Posterior vena cava (tissue), 2 donors: ENCODE measurements at places on chromosomes 16 and 17. TPM values are rescaled to one million over a fixed set of nuclear protein-coding genes. Genes with fewer than 3 reads are reported as not detected.

Gene CCL16
- total RNA-seq, result 0.69 TPM

Gene SMCR8
- 11.9 TPM for total RNA-seq

Gene RIPOR1
- total RNA-seq, result 123 TPM

Gene EPX
- total RNA-seq, result not detected

Gene RHBDF2
- total RNA-seq, result 31.4 TPM

Gene NCBP3
- 22.8 TPM for total RNA-seq

Gene MARVELD3
- not detected for total RNA-seq

Gene QPRT
- 1.7 TPM for total RNA-seq

Gene FBXW10B
- total RNA-seq, result 0.95 TPM

Gene AGRP
- total RNA-seq, result not detected

Gene SMIM22
- not detected for total RNA-seq

Gene SAMD14
- total RNA-seq, result 6.6 TPM

Gene SEPTIN12
- total RNA-seq, result not detected
